CD14-positive monocyte (primary cell): ENCODE measurements at places on chromosomes 3 and 15.

DNA sequence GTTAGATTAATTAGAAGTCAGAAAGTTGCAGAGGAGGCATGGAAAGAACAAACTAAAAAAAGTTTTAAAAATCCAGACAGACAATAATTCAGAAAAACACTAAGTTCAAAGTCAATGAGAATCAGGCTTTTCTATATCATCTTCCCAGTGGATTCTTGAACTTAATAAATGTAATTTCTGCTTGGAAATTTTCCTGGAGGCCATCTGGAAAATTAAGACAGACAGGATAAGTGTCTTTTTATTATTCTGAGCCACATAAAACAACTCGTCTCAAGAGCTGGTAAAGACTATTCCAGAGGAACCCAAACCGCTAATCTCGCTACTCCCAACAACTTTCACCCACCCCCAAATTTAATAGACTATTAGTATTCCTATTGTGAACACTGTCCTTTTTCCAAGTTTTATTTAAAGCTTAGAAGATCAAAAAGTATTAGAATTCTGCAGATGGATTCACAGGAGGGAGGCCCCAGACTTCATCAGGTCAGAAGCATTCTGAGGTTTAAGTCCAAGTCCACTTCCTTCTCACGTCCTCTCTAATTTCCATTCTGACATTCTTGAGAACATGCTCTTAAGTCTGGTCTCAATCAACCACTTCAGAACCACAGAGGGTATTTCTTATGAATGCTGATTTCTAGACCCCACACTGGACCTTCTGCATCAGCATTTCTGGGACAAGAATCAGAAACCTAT, 61.3 kb downstream of the ERC2 start:
- no peak for DNase-seq

DNA sequence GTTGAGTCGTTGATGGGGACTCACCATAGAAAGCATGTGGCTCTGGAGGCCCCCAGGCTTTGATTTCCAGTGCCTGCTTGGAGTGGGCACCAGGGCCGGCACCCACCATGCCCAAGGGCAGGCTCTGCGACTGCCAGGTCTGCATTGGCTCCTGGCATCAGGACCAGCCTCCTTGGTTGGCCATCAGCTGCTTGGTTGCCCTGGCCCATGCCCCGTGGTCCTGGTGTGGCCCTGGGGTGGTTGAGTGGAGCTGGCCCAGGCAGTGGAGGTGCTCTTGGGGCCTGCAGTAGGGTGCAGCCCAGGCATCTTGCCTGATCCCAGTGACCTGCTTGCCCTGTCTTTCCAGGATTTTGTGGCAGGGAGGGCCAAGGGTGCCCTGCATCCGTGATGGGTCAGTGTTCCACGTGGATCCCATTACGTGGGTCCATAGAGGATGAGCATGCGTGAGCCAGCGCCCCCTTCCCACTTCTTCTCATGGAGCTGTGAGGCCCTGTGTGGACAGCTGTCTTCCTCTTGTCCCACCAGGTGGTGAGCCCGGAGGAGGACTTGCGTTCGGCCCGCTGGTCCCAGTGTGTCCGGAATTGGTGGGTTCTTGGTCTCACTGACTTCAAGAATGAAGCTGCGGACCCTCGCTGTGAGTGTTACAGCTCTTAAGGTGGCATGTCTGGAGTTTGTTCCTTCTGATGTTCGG, 187.0 kb downstream of the UBE3A start:
- peak; percentile 1 for DNase-seq

- no peak for DNase-seq
Measured at GRCh38 chr3:140013220-140013619, 78.2 kb downstream of the CLSTN2 start.

GRCh38 chr3:128487813-128488635, 5.0 kb downstream of the GATA2 start:
- DNase-seq: peak; percentile 35

DNA sequence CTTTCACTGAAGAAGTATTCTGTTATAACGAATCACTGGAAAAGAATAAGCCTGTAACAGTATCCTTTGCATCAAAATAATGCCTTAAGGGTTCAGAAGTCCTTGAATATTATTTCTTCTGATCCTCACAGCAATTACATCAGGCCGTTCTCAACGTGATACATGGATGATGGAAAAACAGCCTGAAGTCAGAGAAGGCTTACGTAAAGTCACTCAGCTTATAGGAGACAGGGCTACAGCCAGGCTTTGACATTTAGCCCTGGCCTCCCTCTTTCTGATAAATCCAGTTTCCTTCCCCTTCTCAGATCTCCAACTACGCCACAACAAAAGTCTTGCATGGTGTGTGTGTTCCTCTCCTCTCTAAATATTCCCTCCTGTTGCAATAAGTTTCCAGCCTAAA, 131.9 kb downstream of the ANO10 start:
- no peak for DNase-seq
